ENCODE measurements at places on chromosomes 6 and 20. TPM values are rescaled to one million over a fixed set of nuclear protein-coding genes. Genes with fewer than 3 reads are reported as not detected.
A peak's percentile ranks its signal among the peaks of the same experiment; 100 is the strongest.

DNA sequence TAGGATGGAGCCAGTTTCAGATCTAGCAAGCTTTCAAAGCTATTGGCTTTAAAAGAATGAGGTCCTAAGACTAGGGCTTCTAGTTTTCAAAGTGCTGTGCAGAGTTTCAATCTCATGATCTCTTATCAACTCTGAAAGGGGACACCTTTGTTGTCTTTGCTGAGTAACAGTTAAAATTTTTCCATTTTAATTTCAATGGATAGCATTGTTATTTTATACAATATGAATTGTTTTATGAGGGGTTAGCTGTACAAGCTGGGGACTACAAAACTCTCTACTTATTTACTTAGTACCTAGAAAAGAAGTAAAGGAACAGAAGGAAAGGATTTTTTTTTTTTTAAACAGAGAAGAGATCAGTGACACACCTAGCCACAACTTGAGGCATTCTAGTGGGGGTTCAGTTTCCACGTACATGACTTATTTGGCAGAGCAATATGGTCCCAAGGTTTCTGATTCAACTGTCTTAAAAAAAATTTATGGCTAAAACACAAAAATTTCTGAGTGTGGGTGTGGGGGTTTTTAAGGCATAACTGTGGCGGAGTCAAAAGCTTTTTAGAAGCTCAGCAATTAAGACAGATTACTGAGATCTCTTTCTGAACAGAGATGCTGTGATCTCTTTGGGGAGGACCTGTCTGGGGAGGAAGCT, 46.1 kb upstream of the JAG1 start:
- no peak overlapping the region for H3K4me3 ChIP-seq
- H3K27ac ChIP-seq = no peak overlapping the region
- H3K36me3 ChIP-seq = no peaks in the 10 kb centered on the region
- no peak for DNase-seq

DNA sequence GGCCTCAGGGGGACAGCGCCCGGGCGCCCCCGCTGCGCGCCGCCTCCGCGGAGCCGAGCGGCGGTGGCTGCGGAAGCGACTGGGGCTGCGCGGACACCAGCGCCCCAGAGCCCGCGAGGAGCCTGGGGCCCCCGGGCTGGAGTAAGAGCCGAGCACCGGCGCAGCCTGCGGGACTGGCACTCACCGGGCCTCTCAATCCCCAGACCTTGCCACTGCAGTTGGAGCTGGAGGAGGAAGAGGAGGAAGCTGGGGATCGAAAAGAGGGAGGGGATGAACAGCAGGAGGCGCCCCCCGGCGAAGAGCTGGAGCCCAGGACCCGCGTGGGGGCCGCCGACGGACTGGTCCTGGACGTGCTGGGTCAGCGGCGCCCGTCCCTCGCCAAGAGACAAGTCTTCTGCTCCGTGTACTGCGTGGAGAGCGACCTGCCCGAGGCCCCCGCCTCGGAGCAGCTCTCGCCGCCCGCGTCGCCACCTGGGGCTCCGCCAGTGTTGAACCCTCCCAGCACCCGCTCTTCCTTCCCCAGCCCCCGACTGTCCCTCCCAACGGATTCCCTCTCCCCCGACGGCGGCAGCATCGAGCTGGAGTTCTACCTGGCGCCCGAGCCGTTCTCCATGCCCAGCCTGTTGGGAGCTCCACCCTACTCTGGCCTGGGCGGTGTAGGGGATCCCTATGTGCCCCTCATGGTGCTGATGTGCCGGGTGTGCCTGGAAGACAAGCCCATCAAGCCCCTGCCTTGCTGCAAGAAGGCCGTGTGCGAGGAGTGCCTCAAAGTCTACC, 590 bp downstream of the RNF217 start:
- H3K27me3 ChIP-seq = no peaks in the 10 kb centered on the region
- H3K4me3 ChIP-seq = peak overlapping the region; percentile 83
- H3K4me1 ChIP-seq = peaks cover 7% of the 10 kb centered on the region

DNA sequence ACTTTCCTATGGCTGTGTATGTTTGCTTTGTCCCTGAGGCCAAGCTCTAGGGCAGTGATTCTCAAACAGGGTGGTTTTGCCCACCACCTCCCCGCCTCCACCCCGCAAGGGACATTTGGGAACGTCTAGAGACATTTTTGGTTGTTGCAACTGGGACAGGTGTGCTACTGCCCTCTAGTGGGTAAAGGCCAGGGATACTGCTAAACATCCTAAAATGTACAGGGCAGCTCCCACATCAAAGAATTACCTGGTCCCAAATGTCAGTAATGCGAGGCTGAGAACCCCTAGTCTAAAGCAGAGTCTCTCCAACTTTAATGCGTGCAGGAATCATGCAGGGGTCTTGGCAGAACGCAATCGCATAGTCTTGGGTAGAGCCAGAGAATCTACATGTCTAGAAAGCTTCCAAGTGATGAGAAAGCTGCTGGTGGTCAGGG, 5.1 kb downstream of the KCNS1 start:
- H3K27me3 ChIP-seq = peaks cover 37% of the 10 kb centered on the region
- peaks cover 4% of the 10 kb centered on the region for H3K4me1 ChIP-seq
- no peaks in the 10 kb centered on the region for H3K36me3 ChIP-seq
- H3K4me3 ChIP-seq = no peak overlapping the region
- no peak overlapping the region for H3K27ac ChIP-seq

- H3K27ac ChIP-seq = no peak overlapping the region
- H3K27me3 ChIP-seq = no peaks in the 10 kb centered on the region
- peaks cover 3% of the 10 kb centered on the region for H3K36me3 ChIP-seq
- no peak overlapping the region for H3K4me3 ChIP-seq
Observed at GRCh38 chr6:53530346-53530745, 14.6 kb downstream of the GCLC start.

DNA sequence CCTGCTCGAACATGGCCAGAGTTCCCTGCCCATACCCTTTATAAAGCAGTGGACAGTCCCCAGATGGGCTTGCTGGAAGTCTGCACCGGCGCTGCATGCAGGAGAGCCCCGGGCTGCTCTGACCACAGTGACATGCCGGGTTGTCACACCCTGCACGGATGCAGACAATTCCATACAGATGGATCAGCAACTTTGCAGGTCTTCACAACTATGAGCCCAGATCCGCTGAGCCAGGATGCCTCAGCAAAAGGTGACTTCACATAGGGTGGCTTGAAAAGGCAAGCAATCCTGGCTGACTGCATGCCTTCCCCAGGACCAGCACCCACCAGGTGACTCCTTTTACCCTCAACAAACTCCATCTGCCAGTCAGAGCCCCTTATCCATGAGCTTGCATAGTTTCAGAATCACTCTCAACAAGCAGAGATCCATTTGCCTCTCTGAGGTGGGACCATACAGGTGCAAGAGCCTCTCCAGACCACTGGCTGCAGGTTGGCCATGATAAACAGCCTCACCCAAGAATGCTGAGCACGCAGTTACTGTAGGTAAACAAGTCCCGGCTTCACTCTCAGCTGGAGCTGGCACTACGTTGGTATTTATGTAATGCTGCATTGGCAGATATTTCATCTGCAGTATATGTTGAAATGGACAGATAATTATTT, 183.0 kb upstream of the QKI start:
- no peaks in the 10 kb centered on the region for H3K36me3 ChIP-seq
- no peaks in the 10 kb centered on the region for H3K4me1 ChIP-seq
- no peak overlapping the region for H3K4me3 ChIP-seq
- no peak overlapping the region for H3K27ac ChIP-seq
- DNase-seq = no peak
- H3K27me3 ChIP-seq = no peaks in the 10 kb centered on the region

Gene SLPI
- total RNA-seq = not detected

DNA sequence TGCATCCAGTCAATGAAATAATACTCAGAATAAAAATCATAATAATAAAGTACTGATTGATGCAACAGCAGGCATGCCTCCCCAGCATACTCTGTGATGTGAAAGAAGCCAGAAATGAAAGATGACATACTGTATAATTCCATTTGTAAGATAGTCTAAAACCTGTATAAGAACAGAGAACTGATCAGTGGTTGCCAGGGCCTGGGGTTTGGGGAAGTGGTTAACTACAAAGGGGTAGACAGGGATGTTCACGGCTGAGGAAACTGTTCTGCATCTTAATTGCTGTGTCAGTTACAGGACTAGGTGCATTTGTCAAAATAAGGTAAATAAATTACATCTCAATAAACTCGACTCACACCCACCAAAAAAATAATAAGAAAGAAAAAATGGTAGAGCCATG, 81.3 kb upstream of the BMP2 start:
- DNase-seq = no peak
- H3K4me3 ChIP-seq = no peak overlapping the region
- no peak overlapping the region for H3K27ac ChIP-seq
- no peaks in the 10 kb centered on the region for H3K4me1 ChIP-seq

DNA sequence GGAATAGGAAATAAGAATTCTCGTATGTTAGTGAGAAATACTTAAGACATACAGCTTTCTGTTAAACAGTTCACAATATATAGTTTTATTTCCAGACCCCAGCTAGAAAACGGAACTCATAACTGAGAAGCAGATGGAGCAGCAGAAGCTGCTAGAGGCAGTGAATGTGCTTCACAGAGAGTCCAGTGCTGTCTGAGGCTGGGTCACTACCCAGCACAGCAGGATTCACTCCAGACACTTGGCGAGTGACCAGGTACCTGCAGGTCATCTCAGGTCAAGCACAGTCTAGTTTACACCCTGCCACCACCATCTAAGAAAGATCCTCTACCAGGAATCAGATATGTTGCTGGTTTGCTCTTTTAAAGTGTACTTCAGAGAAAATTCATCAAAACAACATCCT, 243.1 kb upstream of the RAB32 start:
- no peak overlapping the region for H3K27ac ChIP-seq
- H3K27me3 ChIP-seq = no peaks in the 10 kb centered on the region
- no peak overlapping the region for H3K4me3 ChIP-seq
- H3K36me3 ChIP-seq = no peaks in the 10 kb centered on the region
- DNase-seq = no peak

GRCh38 chr6:27854421-27854820, 57.8 kb downstream of the OR2B2 start:
- H3K27me3 ChIP-seq = no peaks in the 10 kb centered on the region
- H3K36me3 ChIP-seq = no peaks in the 10 kb centered on the region
- H3K4me1 ChIP-seq = no peaks in the 10 kb centered on the region
- H3K27ac ChIP-seq = no peak overlapping the region
- DNase-seq = no peak
- H3K4me3 ChIP-seq = no peak overlapping the region

- H3K4me3 ChIP-seq = no peak overlapping the region
- H3K4me1 ChIP-seq = no peaks in the 10 kb centered on the region
- no peak overlapping the region for H3K27ac ChIP-seq
Observed at GRCh38 chr6:136895901-136896300, 26.2 kb upstream of the SLC35D3 start.

Data from IMR-90 (cell line).